ENCODE measurements at places on chromosomes 5 and 9.

DNA sequence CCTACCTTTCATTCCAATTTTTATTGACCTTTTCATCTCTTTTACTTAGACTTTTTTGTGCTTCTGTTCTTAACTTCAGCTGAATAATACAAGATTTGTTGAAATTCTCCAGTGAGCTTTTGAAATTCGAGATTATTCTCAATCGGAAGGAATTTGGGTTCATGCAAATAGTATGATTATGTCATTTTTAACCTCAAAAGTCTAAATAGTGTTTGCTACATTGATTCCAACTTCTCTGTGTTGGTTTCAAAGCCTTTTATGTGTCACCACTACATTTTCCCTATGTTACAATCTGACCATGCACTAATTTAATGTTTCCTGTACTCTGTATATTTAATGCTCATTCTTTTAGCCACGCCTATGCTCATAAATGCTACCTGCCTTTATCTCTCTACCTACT is 44.1 kb downstream of the VPS13A start:
- no peak for DNase-seq

GRCh38 chr9:133111808-133112662 is 9.0 kb downstream of the RALGDS start:
- no peak for DNase-seq

- DNase-seq = no peak
These were observed 153.5 kb downstream of the RAPGEF6 start for GRCh38 chr5:131481569-131481968.

GRCh38 chr9:24912767-24913166 is 367.1 kb upstream of the IZUMO3 start:
- no peak for DNase-seq

DNA sequence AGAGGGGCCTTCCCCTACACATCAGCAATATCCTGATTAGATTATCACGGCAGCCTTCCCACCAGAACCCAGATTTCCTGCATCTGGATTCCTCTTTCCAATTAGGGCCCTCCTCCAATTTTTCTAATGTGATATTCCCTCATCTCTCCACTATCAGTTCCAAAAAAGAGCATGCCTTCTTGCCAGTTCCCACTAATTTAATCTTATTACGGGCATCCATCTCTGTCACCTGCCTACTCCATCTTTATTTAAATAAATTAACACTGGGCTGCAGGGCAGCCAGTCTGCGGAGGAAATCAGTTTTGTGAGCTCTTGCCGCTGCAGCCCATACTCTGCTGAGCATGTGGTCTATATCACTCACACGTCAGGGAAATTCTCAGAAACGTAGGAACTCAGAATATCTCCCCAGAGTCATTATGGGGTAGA is 16.6 kb upstream of the FBP2 start:
- no peak for DNase-seq

Data from head of caudate nucleus (tissue), 42 donors.